ENCODE measurements at places on chromosomes 12 and 14.

DNA sequence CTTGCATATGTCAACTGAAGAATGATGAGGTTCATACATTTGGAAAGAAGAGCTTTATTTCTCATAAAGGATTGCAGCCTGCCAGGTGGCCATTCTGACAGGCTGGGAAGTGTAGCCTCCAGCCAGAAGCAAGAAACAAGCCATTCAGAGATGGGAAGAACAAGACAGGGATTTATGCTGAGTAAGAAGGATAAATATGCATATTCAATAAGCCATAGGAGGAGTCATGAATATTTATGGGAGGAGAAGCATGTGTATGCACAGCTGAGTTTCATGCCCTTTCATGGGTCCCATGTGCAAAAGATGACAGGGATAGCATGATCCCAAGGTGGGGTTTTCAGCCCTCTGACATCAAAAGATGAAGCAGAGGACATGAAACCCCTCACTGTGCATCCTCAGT is 269.8 kb downstream of the TMEM132C start:
- DNase-seq, result no peak

- no peak for DNase-seq
Observed at GRCh38 chr12:89695830-89696229, 12.8 kb downstream of the ATP2B1 start.

GRCh38 chr12:29543036-29543435 is 45.5 kb upstream of the OVCH1 start:
- DNase-seq, result no peak

GRCh38 chr14:61321385-61322010 is at the start of gene PRKCH:
Gene PRKCH (plus strand): TSS chr14:61321579. CDS start chr14:61322102, 523 bp downstream.
- no peak for DNase-seq

GRCh38 chr12:89062996-89063395 is 289.3 kb downstream of the DUSP6 start:
- no peak for DNase-seq

GRCh38 chr12:59407799-59408198 is 188.0 kb upstream of the SLC16A7 start:
- no peak for DNase-seq

DNA sequence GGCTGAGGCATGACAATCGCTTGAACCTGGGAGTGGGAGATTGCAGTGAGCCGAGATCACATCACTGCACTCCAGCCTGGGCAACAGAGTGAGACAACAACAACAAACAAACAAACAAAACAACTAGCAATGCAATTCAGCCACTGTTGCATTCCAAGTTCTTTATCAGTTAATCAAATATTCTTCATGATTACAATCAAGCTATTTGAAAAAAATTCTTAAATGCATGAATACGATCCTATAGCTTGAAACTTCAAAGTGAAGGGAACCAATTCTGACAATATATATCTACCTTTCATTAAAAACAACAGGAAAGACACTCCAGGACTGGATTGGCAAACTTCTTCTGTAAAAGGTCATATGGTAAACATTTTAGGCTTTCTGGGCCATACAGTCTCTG is 31.3 kb upstream of the OTX2 start:
- no peak for DNase-seq

GRCh38 chr14:53409969-53410368 is 256.8 kb upstream of the DDHD1 start:
- no peak for DNase-seq

Data from activated CD8-positive, alpha-beta memory T cell treated with anti-CD3 and anti-CD28 coated beads for 1 hour (primary cell).